ENCODE measurements at places on chromosomes 3 and 15.

GRCh38 chr3:186381424-186382216 lies 19.6 kb upstream of the DGKG start:
- DNase-seq: no peak

DNA sequence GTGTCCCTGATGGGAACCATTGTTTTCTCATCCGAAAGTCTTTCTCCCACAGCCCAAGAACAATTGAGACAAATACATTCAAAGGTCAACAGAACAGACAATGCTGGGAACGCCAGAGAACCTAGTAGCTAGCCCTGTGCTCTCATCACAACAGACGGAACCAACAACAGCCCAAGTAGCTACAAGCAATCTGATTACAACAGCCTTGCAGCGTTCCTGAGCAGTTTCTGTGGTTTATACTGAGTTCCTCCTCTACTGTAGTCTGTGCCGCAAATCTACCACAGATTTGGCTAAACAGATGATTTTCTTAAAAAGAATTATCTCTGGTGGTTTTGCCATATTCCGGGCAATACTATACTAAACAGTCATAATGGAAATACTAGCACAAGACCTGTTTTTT lies 435.6 kb downstream of the MECOM start:
- no peak for DNase-seq

- no peak for DNase-seq
Observed at GRCh38 chr3:28718074-28718849, 369.6 kb upstream of the AZI2 start.

- no peak for DNase-seq
Observed at GRCh38 chr3:131901686-131902085, 133.1 kb downstream of the CPNE4 start.

GRCh38 chr15:29681946-29682345 lies 140.3 kb downstream of the TJP1 start:
- DNase-seq: no peak

DNA sequence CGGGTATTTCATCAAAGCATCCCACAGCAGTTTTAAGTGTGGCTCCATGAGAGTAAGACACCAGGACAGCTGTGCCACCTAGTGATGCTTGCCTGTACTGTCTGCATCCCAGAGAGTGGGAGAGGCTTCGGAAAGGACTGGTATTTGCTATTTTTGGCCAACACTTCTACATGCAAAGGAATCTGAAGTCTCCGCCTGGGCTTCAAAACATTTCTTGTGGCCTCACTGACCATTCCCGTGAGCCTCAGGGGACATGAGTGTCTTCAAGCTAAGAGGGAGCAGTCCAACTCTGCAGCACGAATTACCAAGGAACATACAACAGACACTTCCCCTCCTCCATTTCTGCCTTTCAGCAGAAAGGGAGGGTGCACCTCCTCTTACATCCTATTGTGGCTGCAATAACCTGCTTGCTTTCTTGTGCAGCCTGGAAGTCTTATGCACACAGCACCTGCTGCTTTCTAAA lies 177.5 kb downstream of the RORA start:
- no peak for DNase-seq

DNA sequence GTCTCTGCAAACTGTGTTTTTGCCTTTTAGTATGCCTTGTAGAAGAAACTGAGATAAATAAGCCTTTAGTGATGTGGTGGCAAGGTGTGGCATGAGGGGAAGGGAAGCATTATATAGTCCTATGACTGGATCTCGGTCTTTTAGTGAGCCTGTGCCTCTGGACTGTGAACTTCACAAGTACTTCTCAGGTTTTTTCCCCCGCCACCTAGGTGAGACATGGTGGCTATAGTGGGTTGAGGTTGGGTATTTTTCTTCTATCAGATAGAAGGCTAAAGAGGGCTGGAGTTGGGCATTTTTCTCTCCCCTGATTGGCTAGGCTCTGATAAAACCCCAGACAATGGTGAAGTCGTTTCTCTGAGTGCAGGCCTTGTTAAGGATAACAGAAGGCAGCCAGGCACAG lies 38.7 kb upstream of the ZFAND6 start:
- DNase-seq: no peak

DNA sequence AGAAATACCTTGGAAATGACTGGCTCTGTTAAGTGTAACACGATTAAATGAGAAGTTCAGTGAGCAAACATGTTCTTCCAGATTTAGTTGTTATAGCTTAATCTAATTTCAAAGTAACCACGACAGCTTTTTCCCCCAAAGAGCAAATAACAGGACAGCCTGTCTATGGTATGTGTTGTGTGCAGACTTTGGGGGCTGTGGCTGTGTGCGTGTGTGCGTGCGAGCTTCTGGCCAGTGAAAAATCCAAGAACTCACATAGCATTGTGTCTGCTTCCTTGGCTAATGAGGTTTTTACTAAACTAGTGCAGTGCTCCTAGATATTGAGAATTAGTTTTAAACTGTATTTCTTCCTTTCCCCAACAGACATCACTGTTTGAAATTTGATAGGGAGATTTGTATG lies 167.1 kb downstream of the CACNA1D start:
- DNase-seq: no peak

- no peak for DNase-seq
Observed at GRCh38 chr15:83396101-83396500, 51.0 kb upstream of the SH3GL3 start.

DNA sequence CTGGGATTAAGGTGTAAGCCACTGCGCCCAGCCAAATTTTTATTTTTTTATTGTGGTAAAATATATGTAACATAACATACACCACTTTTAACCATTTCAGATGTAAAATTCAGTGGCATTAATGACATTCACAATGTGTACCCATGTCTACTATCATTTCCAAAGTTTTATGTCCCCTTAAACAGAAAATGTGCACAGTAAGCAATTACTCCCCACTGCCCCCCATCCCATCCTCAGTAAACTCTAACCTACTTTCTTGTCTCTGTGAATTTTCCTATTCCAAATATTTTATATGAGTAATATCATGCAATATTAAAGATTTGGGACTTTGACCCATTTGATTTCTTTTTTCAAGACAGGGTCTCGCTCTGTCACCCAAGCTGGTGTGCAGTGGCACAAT lies 14.6 kb upstream of the PRRT3 start:
- no peak for DNase-seq

DNA sequence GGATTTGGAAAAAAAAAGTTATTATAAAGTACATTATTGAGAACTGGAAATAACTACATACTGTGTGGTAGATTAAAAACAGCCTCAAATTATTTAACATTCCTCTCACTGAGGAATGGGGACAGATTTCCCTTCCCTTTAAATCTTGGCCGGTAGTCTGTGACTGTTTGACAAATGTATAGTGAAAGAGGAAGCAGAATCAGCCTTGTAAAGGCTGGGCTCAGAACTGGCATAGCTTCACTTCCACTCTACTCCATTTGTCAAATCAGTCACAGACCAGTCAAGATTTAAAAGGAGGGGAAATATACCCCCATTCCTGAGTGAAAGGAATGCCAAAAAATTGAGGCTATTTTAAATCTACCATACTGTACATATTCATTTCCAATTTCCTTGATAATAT lies 18.2 kb upstream of the B4GALT4 start:
- no peak for DNase-seq

GRCh38 chr15:50051811-50052419 lies 67.1 kb downstream of the ATP8B4 start:
- DNase-seq: no peak

GRCh38 chr3:29486096-29486495 lies 205.2 kb downstream of the RBMS3 start:
- DNase-seq: no peak

GRCh38 chr3:130490241-130490640 lies 26.7 kb upstream of the COL6A6 start:
- DNase-seq: no peak

DNA sequence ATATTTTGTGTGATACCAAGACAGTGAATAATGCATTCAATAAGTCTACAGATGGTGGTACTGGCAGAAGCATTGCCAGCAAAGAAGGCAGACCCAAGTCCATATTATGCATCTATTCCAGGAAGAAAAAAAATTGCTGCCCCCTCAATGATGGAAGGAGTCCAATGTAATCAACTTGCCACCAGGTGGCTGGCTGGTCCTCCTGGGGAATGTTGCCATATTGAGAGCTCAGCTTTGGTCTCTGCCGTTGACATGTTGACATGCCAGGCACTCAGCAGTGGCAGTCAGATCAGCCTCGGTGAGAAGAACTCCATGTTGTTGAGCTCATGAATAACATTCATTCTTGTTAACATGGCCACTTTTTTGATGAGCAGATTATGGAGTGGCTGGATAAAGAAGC lies 298.5 kb downstream of the IGSF11 start:
- DNase-seq: no peak

GRCh38 chr15:92155934-92156333 lies 237.7 kb upstream of the ST8SIA2 start:
- DNase-seq: no peak

- DNase-seq: no peak
Observed at GRCh38 chr3:102866845-102867244, 432.0 kb downstream of the ZPLD1 start.

GRCh38 chr3:46146021-46146420 lies 62.1 kb downstream of the CCR1 start:
- DNase-seq: no peak

GRCh38 chr3:43036621-43037423 lies 57.7 kb downstream of the GASK1A start:
- DNase-seq: no peak

DNA sequence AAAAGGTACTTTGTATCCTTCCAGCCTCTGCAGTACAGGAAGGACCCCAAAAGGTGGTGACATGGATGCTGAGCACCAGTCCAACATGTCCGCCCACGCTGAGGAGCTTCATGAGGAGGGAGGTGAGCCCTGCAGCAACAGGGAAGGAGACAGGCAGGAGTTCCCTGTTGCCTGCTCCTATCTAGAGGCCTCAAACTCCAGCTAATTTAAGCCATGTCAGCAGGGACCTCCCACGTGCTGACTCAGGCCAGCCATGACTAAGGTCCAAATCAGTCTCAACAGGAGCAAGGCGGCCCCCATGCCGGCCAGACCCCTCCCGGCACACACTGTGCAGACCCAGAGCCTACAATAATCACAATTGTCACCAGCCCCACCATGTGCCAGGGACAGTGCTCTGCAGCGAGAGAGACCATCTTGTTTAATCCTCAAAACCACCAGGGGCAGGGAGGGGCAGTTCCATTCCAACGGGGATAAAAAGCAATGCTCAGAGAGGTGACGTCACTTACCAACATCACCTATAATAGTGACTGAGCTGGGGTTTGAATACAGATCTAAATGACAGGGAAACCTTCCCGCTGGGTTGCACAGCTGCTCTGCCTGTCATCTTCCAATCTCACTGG lies 54.5 kb upstream of the GATA2 start:
- DNase-seq: no peak

- DNase-seq: no peak
Observed at GRCh38 chr3:127710155-127710941, 37.6 kb downstream of the ABTB1 start.

DNA sequence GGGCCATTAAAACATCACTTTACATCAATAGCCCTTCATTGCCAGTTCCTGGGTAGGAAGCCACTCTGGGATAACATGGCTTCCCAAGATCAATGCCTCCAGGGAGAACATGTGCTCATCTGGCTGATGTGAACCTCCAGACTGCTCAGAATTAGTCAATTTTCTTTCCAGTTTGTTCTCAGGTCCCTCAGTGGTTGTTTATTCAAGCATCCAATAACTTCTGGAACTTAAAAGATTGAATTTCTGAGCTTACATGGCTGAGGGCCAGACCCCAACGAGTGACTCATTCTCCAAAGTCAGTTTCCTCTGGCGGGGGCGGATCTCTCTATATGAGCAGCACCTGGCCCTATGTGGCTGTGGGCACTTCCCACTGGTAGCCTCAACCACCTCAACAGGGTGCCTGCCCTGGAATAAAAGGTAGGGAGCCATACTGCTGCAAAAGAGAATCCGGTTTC lies 34.0 kb downstream of the LYZL4 start:
- no peak for DNase-seq

GRCh38 chr15:89690276-89691218 lies at the start of the genes PEX11A and WDR93:
PEX11A (minus strand) TSS chr15:89690754; CDS start chr15:89690632, 122 bp downstream.
WDR93 (plus strand) TSS chr15:89690811; CDS start chr15:89701747, 10,936 bp downstream.
- peak; percentile 54 for DNase-seq

GRCh38 chr3:184619369-184619768 lies 57.8 kb downstream of the EPHB3 start:
- DNase-seq: no peak

- no peak for DNase-seq
Observed at GRCh38 chr15:92683511-92683834, 27.9 kb upstream of the FAM174B start.

DNA sequence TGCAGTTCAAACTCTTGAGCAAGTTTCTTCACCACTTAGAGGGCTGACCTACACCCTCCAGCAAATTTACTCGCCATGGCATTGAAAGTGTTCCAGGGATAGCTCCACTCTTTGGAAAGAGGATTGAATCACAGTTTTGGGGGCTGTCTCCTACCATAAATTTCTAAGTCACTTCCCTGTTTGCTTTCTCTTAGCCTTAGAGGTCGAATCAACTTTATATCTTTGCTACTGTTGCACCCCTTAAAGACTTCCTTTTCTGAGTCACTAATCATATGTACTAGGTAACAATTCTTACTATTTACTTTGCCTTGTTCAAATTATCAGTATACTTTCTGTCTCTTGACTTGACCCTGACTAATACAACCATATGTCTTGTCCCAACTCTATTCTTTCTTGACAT lies 1151.8 kb upstream of the ALCAM start:
- no peak for DNase-seq

GRCh38 chr15:89138999-89139612 lies 50.9 kb downstream of the ABHD2 start:
- DNase-seq: no peak

DNA sequence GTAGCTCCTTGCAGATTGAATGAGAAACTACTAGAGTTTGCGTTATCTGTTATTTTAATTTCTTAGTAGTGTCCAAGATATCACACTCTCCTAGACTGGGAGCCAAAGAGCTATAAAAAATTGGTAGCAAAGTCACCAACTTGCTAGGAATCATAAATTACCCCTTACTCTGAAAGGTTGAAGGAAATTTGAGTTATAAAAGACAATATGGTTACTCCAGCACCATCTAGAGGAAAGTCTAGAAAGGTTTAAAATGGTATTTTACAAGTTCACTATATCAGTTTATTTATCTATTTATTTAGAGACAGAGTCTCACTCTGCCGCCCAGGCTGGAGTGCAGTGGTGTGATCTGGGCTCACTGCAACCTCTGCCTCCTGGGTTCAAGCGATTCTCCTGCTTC lies 121.6 kb downstream of the RBPMS2 start:
- no peak for DNase-seq

- no peak for DNase-seq
Observed at GRCh38 chr15:93028632-93029213, 60.3 kb downstream of the RGMA start.

GRCh38 chr15:92323525-92323924 lies 70.2 kb upstream of the ST8SIA2 start:
- no peak for DNase-seq

GRCh38 chr3:31456373-31456772 lies 76.4 kb upstream of the STT3B start:
- DNase-seq: no peak

GRCh38 chr3:45126730-45127129 lies 19.4 kb downstream of the CDCP1 start:
- no peak for DNase-seq

GRCh38 chr15:38518084-38518483 lies 46.5 kb downstream of the RASGRP1 start:
- DNase-seq: no peak

Measured in stimulated activated CD8-positive, alpha-beta memory T cell treated with anti-CD3 and anti-CD28 coated beads, Interleukin-15, amount 100 ng/mL, for 1 hour (primary cell).